Activated CD4-positive, alpha-beta T cell treated with anti-CD3 and anti-CD28 coated beads, Interleukin-2, Interleukin-4, amounts not matched to agents 100 ng/mL and 50 ng/mL, durations not matched to agents 16 hours and 8 hours (primary cell): ENCODE measurements at places on chromosomes 16 and 17.

DNA sequence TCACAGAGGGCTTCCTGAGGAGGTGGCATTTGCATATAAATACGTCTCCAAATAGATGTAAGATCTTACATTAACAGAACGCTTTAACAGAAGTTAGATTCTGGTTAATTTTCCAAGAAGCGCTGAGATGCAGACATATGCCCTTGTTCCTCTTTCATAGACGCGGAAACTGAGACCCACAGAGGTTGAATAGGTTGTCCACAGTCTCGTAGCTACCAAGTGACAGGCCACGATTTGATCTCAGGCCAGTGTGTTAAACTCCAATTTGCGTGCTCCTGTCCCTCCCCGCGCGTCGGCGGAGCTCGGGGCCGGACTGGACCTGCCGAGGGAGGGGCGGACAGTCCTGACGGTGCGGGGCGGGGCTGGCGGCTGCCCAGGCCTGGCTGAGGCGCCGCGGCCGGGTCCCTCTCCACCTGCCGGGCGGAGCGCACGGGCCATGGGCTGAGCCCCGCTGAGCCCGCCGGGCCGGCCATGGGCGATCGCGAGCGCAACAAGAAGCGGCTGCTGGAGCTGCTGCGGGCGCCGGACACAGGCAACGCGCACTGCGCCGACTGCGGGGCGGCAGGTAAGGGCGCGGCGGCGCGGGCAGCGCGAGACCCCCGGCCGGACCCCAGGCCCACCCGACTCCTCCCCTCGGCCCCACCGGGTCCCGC is at the start of gene ADAP2:
ADAP2 (plus strand) TSS at position 402 of the 653 bp plus-strand sequence; CDS start at position 472, 70 bp downstream.
- no peak for DNase-seq

GRCh38 chr17:33905338-33905800 is 349.7 kb upstream of the CCL2 start:
- no peak for DNase-seq

DNA sequence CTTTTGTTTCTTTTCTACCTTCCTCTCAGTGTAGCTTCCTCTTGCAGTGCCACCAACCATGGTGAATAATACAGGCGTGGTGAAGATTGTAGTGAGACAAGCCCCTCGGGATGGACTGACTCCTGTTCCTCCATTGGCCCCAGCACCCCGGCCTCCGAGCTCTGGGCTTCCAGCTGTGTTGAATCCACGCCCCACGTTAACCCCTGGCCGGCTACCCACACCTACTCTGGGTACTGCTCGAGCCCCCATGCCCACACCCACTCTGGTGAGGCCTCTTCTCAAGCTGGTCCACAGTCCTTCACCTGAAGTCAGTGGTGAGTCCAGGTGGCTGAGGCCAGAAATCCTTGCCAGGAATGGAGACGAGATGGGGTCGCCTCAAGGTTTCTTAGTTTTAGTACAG is 23.9 kb downstream of the SRCAP start:
- DNase-seq: no peak

DNA sequence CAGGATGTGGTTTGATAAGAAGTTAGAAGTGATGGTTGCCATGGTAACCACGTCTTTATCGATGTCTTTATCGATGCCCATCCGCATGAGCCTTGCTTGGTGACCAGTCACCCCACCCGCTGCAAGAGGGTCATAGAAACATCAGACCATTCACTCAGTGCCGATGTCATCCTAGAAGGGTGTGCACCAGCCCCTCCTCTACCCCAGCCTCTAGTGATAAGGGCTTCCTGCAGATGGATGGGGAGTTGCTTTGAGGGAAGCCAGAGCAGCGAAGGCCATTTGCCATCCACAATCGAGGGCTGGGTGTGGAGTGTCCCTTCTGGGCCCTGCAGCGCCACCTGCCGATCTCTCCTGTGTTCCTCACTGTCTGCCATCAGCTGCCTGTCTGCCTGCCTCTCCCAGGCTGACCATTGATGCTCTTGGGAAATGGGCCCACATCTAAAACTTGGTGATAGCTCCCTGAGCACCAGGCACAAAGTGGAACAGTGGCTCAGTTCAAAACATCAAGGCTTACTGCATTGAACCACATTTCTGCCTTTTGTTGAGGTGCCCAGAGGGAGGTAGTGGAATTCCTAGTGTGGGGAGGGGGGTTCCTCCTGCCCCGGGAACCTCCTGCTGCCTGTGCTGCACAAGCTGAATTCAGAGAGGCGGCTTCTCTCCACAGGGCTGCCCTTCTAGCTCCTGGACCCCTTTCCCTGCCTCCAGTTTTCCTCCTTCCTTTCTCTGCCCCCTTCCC is 8.9 kb downstream of the CALB2 start:
- DNase-seq: peak; percentile 32

DNA sequence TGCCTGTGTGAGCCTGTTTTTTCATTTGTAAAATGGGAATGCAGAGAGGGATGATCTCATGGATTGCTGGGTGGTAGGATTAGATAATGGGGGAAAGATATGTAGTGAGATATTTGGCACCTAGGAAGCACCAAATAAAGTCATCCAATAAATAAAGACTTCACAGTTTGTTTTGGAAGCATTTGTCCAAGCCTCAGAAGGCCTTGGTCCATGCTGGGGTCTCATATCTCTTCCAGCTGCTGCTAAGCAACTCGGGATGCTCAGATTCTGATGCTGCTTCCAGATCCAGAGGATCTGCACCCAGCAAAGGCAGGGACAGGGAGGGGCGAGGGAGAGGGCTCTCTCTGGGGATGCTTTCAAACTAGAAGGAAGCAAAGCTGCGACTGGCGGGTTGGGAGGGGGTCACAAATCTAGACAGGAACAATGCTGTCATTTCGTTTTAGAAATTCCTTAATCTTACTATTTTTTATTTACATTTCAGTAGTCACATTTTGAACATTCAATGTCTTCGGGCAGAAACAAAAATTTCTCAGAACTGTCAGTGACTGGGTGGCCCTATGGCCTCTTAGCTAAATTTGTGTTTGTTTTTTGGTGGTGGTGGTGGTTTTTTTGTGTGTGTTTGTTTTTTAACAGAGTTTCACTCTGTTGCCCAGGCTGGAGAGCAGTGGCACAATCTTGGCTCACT is 114.9 kb upstream of the CDH5 start:
- no peak for DNase-seq

DNA sequence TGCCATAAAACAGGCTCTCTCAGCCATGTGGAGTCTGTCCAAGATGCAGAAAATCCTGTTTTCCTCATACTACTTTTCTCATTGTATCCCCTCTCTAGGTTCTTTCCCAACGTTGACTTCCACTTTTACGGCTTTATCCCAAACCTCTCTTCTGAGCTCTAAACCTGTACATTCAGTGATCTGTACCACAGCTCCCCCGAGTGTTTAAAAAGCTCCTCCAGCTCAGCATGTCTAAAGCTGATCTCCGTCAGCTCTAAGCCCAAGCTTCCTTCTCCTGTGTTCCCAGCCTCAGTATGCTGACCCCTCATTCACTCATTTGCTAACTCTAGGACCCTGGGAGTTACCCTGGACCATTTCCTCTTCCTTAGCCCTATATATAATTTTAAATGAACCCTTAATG is 144.6 kb downstream of the DNAH9 start:
- DNase-seq: no peak

DNA sequence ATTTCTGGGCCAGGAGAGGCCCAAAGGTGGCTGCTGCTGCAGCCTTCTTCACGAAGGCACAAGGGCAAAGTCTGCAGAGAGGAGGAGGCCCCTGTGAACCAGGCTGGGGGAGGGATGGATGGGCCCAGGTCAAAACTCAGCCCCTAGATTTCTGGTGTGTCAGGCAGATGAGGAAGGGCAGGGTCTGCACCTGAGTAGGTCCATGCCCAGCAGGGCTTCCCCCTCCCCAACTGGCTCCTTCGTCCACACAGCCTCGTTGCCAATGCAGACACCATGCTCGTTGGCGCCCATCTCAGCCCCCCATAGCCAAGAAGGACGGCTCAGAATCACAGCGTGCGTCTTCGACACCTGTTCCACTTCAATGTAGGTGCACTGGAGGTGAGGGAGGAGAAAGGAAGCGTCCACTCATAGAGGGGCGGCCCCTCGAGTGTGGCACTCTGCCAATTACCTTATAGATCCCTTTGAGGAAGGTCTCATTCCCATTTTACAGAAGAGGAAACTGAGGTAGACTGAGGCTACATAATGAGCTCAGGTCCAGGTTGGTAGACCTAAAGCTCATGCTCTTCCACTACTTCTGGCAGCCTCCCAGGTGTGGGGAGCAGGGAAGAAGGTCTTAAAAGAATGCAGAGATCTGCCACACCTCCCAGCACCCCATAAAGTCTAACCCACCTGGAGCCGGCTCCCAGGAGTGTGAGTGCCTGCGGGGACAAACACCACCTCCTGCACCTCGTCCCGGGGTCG is 902 bp downstream of the SCRN2 start:
- no peak for DNase-seq

DNA sequence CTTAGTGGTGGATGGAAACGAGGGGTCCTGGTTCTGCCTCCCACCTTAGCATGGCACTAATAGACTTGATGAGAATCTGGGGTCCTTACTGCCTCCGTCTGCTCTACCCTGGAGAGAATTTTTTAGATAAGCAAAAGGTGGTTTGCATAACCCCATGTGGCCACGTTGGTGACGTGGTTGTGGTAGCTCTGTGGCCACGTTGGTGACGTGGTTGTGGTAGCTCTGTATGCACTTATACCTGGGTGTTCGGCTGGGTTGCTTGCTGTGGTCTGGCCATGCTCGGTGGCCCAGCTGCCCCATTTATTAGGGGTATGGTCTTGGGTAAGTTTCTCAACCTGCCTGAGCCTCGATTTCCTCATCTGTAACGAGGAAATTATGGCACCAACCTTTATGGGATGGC is 13.0 kb downstream of the SPIRE2 start:
- peak; percentile 44 for DNase-seq

DNA sequence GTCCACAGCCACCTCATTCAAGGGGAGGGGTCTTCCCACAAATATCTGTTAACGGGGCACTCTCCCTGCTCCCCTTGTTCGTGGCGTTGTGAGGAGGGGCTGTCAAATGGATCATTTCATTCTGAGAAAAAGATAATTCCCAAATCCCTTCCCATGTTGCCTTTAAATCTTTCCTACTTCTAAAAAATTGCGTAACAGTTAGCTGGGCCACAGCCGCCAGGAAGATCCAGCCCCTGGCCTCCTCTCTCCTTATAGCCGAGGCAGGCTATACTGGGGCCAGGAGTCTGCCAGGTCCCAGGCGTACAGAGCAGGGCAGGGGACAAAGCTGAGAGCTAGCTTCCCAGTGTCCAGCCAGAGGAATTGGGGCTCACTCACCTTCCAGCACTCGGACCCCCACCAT is 430 bp downstream of the C16orf89 start:
- DNase-seq: no peak

- no peak for DNase-seq
These were observed 164.4 kb upstream of the XYLT1 start for GRCh38 chr16:17635183-17635582.
